Epithelial cell of proximal tubule (primary cell): ENCODE measurements at places on chromosomes 2 and 18. TPM values are rescaled to one million over a fixed set of nuclear protein-coding genes. Genes with fewer than 3 reads are reported as not detected.

SCN2A gene
- under 0.01 and 0.07 TPM in 2 replicates for total RNA-seq

DNA sequence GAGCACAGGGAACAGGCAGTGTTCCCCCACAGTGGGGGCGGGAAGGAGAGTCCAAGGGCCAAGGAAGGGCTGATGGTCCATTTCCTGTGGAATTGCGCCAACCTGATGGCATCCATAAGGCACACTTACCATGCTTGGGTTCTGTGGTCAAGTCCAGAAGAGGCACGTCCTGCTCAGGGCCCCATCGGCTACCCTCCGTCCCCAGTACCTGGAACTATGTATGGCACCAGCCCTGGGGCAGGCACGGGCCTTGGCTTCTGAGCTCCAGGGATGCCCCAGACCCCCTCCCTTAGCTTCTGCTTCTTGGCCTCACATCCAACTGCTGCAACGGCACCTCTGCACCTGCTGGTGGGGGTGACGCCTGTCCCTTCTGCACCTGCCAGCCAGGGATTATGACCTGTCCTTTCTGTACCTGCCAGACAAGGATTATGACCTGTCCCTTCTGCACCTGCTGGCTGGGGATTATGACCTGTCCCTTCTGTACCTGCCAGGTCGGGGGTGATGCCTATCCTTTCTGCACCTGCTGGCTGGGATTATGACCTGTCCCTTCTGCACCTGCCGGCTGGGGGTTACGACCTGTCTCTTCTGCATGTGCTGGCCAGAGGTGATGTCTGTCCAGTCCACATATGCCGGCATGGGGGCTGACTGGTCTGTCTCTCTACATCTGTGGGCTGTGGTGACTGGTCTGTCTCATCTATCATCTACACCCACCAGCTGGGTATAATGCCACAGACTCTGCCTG, 45.4 kb upstream of the SNTG2 start:
- DNase-seq: no peak

- DNase-seq: no peak
Measured at GRCh38 chr2:233259730-233260129, 8.3 kb downstream of the ATG16L1 start.

DNA sequence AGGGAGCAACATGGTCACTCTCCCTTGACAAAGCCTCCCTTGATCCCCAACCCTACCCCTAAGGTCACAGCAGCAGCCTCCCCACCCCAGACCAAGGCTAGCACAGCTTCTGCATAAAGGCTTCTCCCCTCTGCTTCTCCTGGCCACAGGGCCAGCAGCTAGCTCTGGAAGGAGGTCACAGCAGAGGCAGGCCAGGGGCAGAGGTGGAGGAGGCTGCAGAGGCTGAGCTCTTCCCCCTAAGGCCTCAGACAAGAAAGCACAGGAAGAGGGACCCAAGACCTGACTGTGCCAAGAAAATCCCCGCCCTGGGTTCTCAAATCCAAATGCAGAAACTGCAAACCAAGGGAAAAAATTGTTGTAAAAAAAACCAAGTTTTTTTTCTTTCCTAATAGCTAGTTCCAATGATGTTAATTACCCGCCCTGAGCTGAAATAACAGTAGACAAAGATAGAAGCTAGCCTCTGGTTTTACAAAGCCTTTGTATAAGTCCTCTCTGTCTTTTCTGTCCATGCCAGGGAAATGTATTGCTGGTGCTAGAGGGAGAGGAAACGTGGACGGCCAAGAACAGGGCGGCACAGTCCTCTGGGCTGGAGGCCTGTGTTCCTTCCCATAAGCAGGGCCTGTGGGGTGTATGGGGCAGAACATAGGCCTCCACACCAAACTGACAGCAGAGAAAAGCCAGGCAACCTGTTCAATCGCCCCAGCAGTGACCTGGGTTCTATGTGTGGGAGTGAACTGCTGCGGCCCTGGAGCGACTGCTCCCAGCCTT, 79.5 kb downstream of the POLR1A start:
- DNase-seq: no peak

DNA sequence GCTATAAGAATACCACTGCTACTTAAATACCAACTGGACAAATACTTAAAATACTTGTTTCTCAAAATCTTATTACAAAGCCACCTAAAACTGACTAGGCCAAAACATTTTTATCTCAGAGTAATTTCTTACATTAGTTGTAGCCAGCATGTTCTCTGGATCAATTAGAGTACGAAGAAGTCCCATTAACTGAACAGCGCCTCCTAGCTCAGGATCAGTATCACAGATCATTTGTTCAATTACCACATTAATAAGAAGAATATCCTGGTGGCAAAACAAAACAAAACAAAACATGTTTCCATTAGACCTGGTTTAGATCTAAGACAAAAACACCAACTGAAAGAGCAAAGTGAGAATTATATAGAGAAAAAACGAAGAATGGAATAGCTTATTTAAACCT, 36.0 kb downstream of the PPP4R3B start:
- no peak for DNase-seq
